ENCODE measurements at places on chromosomes 6 and 20.
A peak's percentile ranks its signal among the peaks of the same experiment; 100 is the strongest.

GRCh38 chr20:62461157-62461556 lies 14.6 kb downstream of the GATA5 start:
- no peak for DNase-seq

GRCh38 chr6:131303338-131303930 lies 168.2 kb downstream of the AKAP7 start:
- DNase-seq, result no peak

GRCh38 chr6:107655245-107655644 lies 165.3 kb downstream of the SOBP start:
- no peak for DNase-seq

GRCh38 chr6:72850040-72850439 lies 228.2 kb downstream of the KCNQ5 start:
- DNase-seq, result no peak

- no peak for DNase-seq
Observed at GRCh38 chr6:52015953-52016352, 71.5 kb downstream of the PKHD1 start.

DNA sequence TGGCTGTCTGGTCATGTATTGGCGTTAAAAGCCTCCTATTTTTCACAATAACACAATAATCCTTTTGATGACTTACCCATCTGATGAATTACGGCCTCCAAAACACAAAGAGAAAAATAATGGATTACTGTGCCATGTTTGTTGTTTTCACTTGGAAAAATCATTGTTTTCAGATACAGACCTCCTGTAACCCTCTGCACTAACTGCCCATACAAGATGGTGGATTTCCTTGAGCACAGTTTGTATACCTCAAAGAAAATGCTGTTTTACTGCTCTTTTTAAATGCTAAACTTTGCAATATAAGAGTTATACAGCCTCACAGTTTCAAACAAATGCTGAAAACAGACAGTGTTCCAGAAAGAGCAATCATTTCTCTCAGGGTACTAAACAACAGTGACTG lies 61.0 kb downstream of the SMLR1 start:
- no peak for DNase-seq

DNA sequence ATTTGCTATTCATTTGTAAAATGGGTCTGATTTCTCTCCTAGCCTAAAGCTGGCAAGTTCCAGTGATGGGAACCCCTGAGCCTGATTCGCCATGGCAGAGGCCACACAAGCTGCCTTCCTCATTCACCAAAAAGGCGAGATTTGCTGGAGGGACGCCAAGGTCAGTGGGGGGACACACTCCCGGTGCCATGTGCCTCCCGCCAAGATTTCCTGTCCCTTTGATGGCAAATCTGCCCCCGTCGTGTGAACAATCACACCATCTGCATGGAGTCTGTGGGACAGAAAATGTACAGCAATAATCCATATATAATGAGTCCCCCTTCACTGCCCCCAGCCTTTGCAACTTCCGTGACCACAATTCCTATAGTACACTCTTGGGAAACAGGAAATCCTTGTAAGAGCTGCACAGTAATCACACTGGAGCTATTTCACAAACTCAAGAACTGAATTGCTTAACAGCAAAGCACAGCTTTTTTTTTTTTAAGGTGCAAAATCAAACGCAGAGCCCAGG lies 15.7 kb upstream of the IGF2R start:
- DNase-seq, result no peak

- DNase-seq, result no peak
Observed at GRCh38 chr20:63968928-63969760, 586 bp downstream of the ZNF512B start.

- DNase-seq, result no peak
Observed at GRCh38 chr6:101429845-101430244, 36.3 kb downstream of the GRIK2 start.

- no peak for DNase-seq
Observed at GRCh38 chr20:9276966-9277468, 208.1 kb downstream of the PLCB4 start.

DNA sequence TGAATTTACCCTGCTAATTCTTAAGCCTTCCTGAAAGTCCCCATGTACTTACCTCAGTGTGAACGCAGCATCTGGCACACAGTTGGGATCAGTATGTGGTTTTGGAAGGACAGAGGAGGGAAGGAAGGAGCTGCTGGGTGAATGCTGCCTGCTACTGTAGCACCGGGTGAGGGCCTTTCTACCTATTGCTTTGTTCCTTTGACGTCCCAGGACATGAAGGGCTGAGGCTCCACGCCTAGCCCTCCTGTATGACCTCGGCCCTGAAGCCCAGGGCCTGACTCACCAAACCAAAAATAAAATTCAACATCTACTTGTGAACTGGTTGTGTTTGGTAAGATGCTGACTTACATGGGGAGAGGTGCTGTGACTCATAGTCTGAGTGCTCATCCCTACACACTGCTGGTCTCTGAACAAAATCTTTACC lies 51.1 kb downstream of the ARID1B start:
- DNase-seq, result peak; percentile 69

GRCh38 chr20:9200620-9201019 lies 131.7 kb downstream of the PLCB4 start:
- peak; percentile 42 for DNase-seq

DNA sequence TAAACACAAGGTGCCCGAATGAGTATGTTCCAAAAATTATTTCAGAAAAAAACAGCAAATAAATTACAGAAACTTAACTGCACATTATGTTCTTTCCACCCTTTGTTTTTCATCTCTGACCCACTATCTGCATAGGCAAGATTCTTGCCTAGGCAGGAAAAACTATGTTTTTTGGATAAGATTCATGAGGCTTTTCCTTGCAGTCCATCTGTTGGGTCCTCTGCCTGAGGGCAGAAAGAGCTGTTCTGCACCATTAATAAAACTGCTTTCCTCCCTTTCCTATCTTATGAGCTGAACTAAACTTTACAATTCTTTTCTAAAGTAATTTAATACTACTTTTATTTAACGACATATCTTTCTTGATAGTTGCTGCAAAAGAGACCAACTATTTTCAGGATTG lies 21.1 kb downstream of the ENPP1 start:
- no peak for DNase-seq

GRCh38 chr20:8492173-8492572 lies 360.1 kb downstream of the PLCB1 start:
- no peak for DNase-seq

Measured in GM04503 (cell line).